ENCODE measurements at places on chromosomes 13 and 19.

- DNase-seq, result no peak
Observed at GRCh38 chr19:7844951-7845350, 14.9 kb downstream of the EVI5L start.

GRCh38 chr13:50948601-50949000 is 39.0 kb downstream of the RNASEH2B start:
- no peak for DNase-seq

GRCh38 chr19:46478356-46478986 is 7.1 kb upstream of the PNMA8A start:
- DNase-seq, result no peak

DNA sequence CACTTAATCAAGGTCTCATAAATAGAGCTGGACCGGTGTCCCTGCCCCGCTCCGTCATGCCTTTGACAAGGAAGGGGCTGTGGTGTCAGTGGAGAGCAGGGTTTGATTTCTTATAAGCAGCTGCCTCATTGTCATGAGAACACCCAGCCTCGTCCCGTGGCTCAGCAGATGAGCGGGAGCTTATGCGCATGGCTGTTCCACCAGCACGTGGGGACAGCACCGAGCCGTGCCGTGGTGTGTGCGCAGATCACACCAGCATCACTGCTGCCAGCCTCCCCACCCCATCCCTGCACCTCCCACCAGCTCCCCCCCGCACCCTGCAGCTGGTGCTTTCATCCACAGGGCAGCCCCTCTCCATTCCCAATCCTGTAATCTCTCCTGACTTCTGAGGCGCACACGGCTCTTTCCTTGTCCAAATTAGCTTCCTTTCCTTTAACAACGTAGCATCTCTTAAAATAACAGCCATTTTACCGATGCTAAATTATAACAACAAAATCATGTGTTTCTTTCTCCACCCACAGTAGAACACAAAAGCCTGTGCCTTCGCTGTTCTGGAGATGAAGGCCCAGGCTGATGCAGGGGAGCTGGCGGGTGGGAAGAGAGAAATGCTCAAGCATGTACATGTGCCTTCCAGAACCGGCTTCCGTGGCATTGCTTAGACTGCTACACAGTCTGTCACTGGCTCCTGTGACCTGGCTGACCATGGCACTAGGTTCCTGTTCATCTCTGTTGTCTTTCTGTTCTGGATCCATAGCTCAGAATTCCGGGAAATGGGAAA is 96.8 kb downstream of the RAB20 start:
- no peak for DNase-seq

- no peak for DNase-seq
Observed at GRCh38 chr13:44299152-44299943, 74.3 kb upstream of the SERP2 start.

- DNase-seq, result no peak
Observed at GRCh38 chr13:48993150-48993549, 17.4 kb downstream of the FNDC3A start.

- DNase-seq, result no peak
Observed at GRCh38 chr19:3672993-3673392, 27.3 kb downstream of the PIP5K1C start.

DNA sequence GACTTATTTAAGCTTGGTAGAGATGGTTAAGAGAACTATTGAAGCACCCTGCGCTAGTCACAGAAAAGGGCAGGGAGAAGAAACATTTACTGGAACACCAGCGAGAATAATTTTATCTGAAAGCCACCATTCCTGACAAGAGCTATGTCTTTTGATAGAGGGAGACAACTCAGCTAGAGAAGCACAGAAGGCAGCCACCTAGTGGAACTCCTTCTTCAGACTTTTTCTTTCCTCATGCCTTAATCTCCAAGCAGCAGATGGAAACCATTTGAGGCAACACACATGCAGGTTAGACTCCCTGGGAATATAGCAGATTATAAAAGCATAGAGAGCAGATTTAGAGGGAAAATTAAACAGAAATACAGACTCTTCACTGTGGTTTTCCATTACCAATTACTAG is 813.4 kb downstream of the SLITRK6 start:
- DNase-seq, result no peak

GRCh38 chr19:4534836-4535658 is at the start of gene PLIN5:
TSS of gene PLIN5 (minus strand) at chr19:4535224. CDS start at chr19:4534074, 1,150 bp downstream.
- peak; percentile 15 for DNase-seq

DNA sequence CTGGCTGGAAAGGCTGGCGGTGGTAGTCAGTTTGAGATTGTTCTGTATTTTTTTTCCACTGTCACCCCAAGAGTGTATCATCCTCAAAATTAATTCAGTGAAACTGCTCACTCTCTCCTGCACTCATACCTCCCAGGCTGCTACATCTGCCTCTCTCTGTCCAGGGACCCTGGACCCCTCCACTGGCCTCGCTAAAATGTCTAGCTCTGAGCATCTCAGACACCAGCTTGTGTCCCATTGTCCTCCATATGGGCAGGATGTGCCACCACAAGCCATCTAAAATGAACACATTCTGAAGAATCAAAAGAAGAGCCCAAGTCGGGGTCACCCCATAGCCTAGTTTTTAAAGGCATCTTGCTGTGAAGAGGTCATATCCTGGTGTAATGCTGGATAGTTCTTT is 345.5 kb upstream of the TSHZ3 start:
- no peak for DNase-seq
